ENCODE measurements at places on chromosomes 4 and X.

- DNase-seq, result peak; percentile 56
- no peaks in the 10 kb centered on the region for H3K36me3 ChIP-seq
- peaks cover 37% of the 10 kb centered on the region for H3K4me1 ChIP-seq
- H3K27me3 ChIP-seq, result no peaks in the 10 kb centered on the region
- H3K27ac ChIP-seq, result peak overlapping the region; percentile 38
Observed at GRCh38 chr4:1329408-1330371, 17.3 kb upstream of the UVSSA start.

DNA sequence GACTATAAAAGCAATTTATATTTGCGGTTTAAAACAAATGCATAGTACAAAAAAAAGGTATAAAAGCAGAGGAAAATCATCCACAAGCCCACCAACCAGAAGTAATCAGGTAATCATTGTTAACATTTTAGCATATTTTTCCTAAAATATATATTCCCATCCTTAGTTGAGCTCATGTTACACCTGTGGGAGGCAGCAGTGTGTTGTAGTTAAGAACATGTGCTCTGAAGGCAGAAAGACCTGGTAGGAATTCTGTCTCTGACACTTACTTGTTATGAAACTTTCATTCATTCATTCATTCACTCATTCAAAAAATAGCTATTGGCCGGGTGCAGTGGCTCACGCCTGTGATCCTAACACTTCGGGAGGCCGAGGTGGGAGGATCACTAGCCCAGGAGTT lies 15.4 kb upstream of the CDKL5 start:
- no peaks in the 10 kb centered on the region for H3K27me3 ChIP-seq
- no peak overlapping the region for H3K4me3 ChIP-seq
- H3K27ac ChIP-seq, result no peak overlapping the region
- H3K4me1 ChIP-seq, result no peaks in the 10 kb centered on the region

GRCh38 chr4:102869569-102870197 lies 891 bp downstream of the CISD2 start:
- H3K27ac ChIP-seq, result peak overlapping the region; percentile 98
- H3K36me3 ChIP-seq, result peaks cover under 1% of the 10 kb centered on the region
- no peak for DNase-seq

DNA sequence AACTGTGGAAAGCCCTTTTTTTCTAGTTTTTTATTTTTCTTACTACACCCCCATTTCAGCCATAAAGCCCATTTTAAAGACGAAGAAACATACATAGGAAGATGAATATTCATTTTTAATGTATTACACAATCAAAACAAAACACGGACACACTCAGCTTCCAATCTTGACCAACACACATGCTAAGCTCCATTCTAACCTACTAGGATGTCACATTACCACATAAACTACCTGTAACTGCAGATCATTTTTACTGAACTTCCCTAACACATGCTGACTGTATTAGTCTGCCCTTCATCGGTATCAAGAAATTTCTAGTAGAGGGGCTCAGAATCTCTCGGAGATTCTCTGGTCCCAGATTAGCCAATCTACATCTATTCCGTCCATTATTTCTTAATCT lies 1.8 kb downstream of the CCNI start:
- peak overlapping the region; percentile 35 for H3K27ac ChIP-seq
- H3K27me3 ChIP-seq, result no peaks in the 10 kb centered on the region
- no peaks in the 10 kb centered on the region for H3K36me3 ChIP-seq
- DNase-seq, result no peak
- H3K4me1 ChIP-seq, result peaks cover 58% of the 10 kb centered on the region
- peak overlapping the region; percentile 57 for H3K4me3 ChIP-seq

All from CD8-positive, alpha-beta memory T cell (primary cell).